ENCODE measurements at places on chromosomes 5 and 9. TPM values are rescaled to one million over a fixed set of nuclear protein-coding genes. Genes with fewer than 3 reads are reported as not detected.
A peak's percentile ranks its signal among the peaks of the same experiment; 100 is the strongest.

The TIGD6 gene
- 3.2 TPM for total RNA-seq

The INSYN2B gene
- total RNA-seq, result not detected

The AP3B1 gene
- 46.3 TPM for total RNA-seq

The CDX1 gene
- 0.09 TPM for total RNA-seq

The CD14 gene
- 0.63 TPM for total RNA-seq

The ACOT12 gene
- not detected for total RNA-seq

The SPIN1 gene
- total RNA-seq, result 122 TPM

GRCh38 chr5:94969174-94969573 is 315.7 kb downstream of the MCTP1 start:
- H3K27me3 ChIP-seq, result no peaks in the 10 kb centered on the region
- H3K4me1 ChIP-seq, result peaks cover 4% of the 10 kb centered on the region
- H3K27ac ChIP-seq, result no peak overlapping the region
- no peak for DNase-seq
- H3K36me3 ChIP-seq, result no peaks in the 10 kb centered on the region

DNA sequence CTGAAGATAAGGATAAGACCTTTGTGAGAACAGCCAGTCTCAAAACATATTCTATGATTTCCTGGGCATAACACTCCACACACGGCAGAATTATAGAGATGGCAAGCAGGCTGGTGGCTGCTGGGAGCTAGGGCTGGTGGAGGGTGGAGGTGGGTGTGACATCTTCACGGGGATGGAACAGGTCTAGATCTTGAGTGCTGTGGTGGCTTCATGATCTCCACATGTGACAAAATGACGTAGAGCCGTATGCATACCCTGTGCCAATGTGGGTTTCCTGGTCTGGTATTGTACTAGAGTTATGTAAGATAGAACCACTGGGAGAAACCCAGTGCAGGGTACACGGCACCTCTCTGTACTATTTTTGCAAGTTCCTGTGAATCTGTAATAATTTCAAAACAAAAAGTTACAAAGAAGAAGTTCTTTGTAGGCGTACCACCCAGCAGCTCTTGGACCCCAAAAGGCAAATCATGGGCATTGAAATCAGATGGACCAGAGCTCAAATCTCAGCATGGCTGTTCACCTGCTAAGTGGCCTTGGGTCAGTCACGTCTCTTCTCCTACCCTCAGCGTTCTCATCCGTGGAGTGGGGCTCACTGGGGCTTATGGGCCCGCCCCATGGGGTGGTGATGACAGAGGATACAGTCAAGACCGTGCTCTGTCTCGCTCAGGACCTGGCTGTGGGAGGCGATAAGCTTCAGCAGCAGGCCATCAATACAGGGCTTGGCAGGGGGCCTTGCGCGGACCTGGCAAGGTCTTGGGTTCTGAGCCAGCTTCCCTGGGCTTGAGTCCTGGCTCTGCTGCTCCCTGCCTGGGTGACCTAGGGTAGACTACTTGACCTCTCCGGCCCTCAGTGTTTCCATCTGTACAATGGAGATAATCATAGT is 74.7 kb upstream of the UNC5A start:
- peak; percentile 4 for DNase-seq
- H3K36me3 ChIP-seq, result no peaks in the 10 kb centered on the region
- peaks cover 24% of the 10 kb centered on the region for H3K27me3 ChIP-seq
- H3K4me1 ChIP-seq, result peaks cover 41% of the 10 kb centered on the region

GRCh38 chr5:35683466-35683865 is 65.8 kb downstream of the SPEF2 start:
- no peak for DNase-seq
- no peak overlapping the region for H3K4me3 ChIP-seq
- H3K36me3 ChIP-seq, result no peaks in the 10 kb centered on the region
- no peaks in the 10 kb centered on the region for H3K4me1 ChIP-seq

DNA sequence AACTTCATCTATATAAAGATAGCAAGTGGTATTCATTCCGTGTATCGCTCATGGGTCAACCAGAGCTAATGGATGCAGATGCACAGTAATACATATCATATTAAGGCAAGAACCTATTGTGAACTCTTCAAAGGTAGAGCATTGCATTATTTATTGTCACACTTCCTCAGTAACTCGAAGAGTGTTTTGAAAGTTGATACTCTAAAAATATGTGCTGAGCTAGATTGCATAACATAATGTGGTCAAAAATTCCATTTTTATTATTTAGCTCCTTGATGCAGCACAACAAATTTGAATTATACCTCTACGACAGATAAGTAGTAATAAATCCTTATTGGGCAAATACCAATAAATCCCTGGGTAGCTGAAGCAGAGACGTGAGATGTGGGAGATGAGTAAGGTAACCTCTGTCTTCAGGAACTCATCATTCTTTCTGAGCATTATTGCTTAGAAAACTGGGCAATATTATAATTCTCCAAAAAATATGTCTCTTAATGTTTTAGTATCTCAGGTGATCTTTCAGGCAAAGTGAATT is 70.3 kb downstream of the CDH18 start:
- H3K36me3 ChIP-seq, result no peaks in the 10 kb centered on the region
- no peak for DNase-seq
- peaks cover 29% of the 10 kb centered on the region for H3K4me1 ChIP-seq
- no peak overlapping the region for H3K4me3 ChIP-seq

GRCh38 chr5:147661541-147661940 is 121.0 kb downstream of the JAKMIP2 start:
- H3K4me3 ChIP-seq, result no peak overlapping the region
- peaks cover 50% of the 10 kb centered on the region for H3K36me3 ChIP-seq
- H3K27ac ChIP-seq, result no peak overlapping the region
- no peaks in the 10 kb centered on the region for H3K27me3 ChIP-seq
- peaks cover 20% of the 10 kb centered on the region for H3K4me1 ChIP-seq

- H3K27me3 ChIP-seq, result no peaks in the 10 kb centered on the region
- H3K27ac ChIP-seq, result no peak overlapping the region
- H3K4me3 ChIP-seq, result no peak overlapping the region
Observed at GRCh38 chr5:143701493-143701892, 110.5 kb upstream of the HMHB1 start.

GRCh38 chr9:135103001-135103446 is 15.6 kb downstream of the OLFM1 start:
- peak overlapping the region; percentile 72 for H3K27ac ChIP-seq
- peaks cover 9% of the 10 kb centered on the region for H3K36me3 ChIP-seq
- peaks cover 13% of the 10 kb centered on the region for H3K4me1 ChIP-seq

DNA sequence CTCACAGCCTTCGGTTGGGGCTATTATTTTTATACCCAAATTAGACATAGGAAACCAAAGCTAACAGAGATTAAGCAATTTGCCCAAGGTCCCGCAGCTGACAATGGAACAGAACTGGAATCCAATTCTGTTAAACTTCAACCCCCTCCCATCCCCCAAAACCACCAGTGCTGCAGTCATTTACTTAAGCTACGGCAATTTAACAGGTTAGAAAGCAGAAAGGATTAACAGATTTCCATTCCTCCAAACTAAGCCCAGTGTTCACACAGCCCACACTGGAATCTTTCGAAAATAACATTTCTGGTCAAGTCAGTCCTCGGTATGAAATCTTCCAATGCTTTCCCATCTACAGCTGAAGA is 1023.1 kb upstream of the DMAC1 start:
- no peaks in the 10 kb centered on the region for H3K27me3 ChIP-seq
- no peak for DNase-seq
- no peaks in the 10 kb centered on the region for H3K36me3 ChIP-seq
- H3K4me3 ChIP-seq, result no peak overlapping the region
- H3K27ac ChIP-seq, result no peak overlapping the region

DNA sequence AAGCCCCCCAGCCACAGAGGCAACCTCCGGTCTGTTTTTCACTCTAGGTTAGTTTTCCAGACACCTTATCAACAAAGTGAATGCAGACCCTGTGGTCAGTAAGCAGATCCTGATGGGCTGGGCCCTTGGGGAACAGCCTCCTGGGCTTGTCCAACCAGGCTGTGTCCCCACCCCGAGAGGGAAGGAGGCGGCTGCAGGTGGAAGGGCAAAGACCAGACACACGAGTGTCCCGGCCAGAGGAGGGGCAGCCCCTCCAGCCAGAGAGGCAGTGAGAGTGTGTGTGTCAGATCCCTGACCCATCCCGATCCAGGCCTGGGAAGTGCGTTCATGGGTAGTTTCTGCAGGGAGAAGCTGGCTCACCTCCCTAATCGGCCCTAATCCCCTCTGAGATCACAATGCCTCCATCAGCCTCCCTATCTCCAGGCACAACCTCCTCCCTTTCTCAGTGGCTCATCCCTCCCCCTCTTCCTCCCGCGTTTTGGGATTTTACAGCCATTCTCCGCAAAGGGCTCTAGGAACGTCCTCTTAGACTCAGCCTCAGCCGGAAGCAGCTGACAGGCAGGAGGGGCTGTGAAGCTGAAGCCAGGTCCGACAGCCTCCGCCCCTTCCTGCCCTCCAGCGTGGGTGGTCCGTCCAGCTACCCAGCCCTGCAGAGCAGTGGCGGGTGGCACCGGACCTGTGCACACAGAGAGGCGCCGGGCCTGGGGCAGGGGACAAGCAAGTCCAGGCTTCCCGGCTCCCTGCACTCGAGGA is 9.7 kb downstream of the SLC12A7 start:
- no peaks in the 10 kb centered on the region for H3K27me3 ChIP-seq
- DNase-seq, result peak; percentile 41
- H3K4me1 ChIP-seq, result peaks cover 62% of the 10 kb centered on the region
- H3K27ac ChIP-seq, result peak overlapping the region; percentile 76
- H3K36me3 ChIP-seq, result no peaks in the 10 kb centered on the region
- H3K4me3 ChIP-seq, result no peak overlapping the region

DNA sequence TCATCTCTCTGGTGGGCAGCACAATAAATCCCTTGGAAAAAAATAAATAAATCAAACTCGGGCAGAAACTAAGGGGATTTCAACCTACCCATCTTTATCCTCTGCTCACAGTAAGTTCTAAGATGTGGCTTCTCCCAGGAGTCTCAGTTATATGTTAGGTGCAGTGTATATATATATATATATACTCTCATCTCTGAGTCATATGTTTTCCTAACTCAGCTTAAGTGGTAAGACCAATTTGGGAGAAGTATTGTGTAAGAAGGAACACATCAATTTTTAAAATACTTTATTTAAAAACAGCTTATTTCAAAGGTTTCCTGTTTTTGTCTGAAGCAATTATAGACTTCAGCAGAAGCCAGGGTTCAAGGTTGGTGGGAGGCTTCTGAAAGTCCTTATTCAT is 20.3 kb upstream of the OSMR start:
- no peak overlapping the region for H3K27ac ChIP-seq
- H3K4me3 ChIP-seq, result no peak overlapping the region
- H3K36me3 ChIP-seq, result peaks cover 9% of the 10 kb centered on the region
- DNase-seq, result no peak
- H3K4me1 ChIP-seq, result no peaks in the 10 kb centered on the region

- H3K4me3 ChIP-seq, result no peak overlapping the region
- no peaks in the 10 kb centered on the region for H3K27me3 ChIP-seq
- H3K4me1 ChIP-seq, result no peaks in the 10 kb centered on the region
- no peak for DNase-seq
Observed at GRCh38 chr5:99061711-99062110, 132.9 kb upstream of the CHD1 start.

GRCh38 chr9:69697475-69697874 is 25.3 kb upstream of the APBA1 start:
- H3K27me3 ChIP-seq, result peaks cover 3% of the 10 kb centered on the region
- H3K27ac ChIP-seq, result no peak overlapping the region
- H3K36me3 ChIP-seq, result peaks cover 18% of the 10 kb centered on the region
- no peak for DNase-seq
- H3K4me1 ChIP-seq, result no peaks in the 10 kb centered on the region

GRCh38 chr9:99005651-99006050 is 61.9 kb downstream of the COL15A1 start:
- no peak overlapping the region for H3K27ac ChIP-seq
- peaks cover 12% of the 10 kb centered on the region for H3K27me3 ChIP-seq
- H3K36me3 ChIP-seq, result peaks cover 22% of the 10 kb centered on the region
- DNase-seq, result no peak
- peaks cover 15% of the 10 kb centered on the region for H3K4me1 ChIP-seq

- DNase-seq, result no peak
- H3K27ac ChIP-seq, result no peak overlapping the region
- peaks cover 38% of the 10 kb centered on the region for H3K27me3 ChIP-seq
- no peaks in the 10 kb centered on the region for H3K36me3 ChIP-seq
- H3K4me1 ChIP-seq, result peaks cover 21% of the 10 kb centered on the region
- H3K4me3 ChIP-seq, result no peak overlapping the region
Observed at GRCh38 chr9:120892748-120893610, 16.0 kb upstream of the PHF19 start.

All from WTC11 (cell line).